ENCODE measurements at places on chromosomes 2 and 18. TPM values are rescaled to one million over a fixed set of nuclear protein-coding genes. Genes with fewer than 3 reads are reported as not detected.

Gene SLC4A5
- total RNA-seq, result 0.97 TPM

Gene NOSTRIN
- total RNA-seq, result not detected

Gene SCN3A
- total RNA-seq, result not detected

Gene ALPI
- total RNA-seq, result not detected

Gene CDH19
- total RNA-seq, result not detected

Gene HSBP1L1
- total RNA-seq, result 3.7 TPM

Gene ANTXR1
- 10.7 TPM for total RNA-seq

DNA sequence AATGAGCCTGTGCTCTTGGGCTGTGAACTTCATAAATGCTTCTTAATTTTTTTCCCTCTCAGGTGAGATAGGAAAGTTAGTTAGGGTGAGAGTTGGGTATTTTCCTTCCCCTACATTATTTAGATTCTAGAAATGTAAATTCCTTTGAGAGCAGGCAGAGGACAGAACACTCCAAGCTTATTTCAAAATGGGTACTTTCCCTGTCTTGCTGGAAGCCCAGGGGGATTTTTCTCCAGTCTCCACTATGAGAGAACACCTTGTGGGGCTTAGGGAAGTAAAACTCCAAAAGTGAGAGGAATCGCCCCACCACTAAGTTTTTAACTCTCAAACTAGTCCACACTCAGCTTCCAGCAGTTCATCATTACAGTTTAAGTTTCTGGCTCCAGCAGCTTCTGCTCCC is 253.2 kb upstream of the CTAGE1 start:
- H3K4me1 ChIP-seq, result peaks cover 63% of the 10 kb centered on the region
- no peaks in the 10 kb centered on the region for H3K27me3 ChIP-seq
- no peak for DNase-seq
- H3K27ac ChIP-seq, result no peak overlapping the region

- H3K4me1 ChIP-seq, result no peaks in the 10 kb centered on the region
- no peak overlapping the region for H3K4me3 ChIP-seq
- no peaks in the 10 kb centered on the region for H3K36me3 ChIP-seq
- no peaks in the 10 kb centered on the region for H3K27me3 ChIP-seq
- no peak overlapping the region for H3K27ac ChIP-seq
Observed at GRCh38 chr18:40752316-40752715, 1202.7 kb upstream of the PIK3C3 start.

GRCh38 chr2:202718614-202719013 is 83.8 kb downstream of the FAM117B start:
- H3K4me1 ChIP-seq, result no peaks in the 10 kb centered on the region
- no peak overlapping the region for H3K27ac ChIP-seq
- no peaks in the 10 kb centered on the region for H3K27me3 ChIP-seq

DNA sequence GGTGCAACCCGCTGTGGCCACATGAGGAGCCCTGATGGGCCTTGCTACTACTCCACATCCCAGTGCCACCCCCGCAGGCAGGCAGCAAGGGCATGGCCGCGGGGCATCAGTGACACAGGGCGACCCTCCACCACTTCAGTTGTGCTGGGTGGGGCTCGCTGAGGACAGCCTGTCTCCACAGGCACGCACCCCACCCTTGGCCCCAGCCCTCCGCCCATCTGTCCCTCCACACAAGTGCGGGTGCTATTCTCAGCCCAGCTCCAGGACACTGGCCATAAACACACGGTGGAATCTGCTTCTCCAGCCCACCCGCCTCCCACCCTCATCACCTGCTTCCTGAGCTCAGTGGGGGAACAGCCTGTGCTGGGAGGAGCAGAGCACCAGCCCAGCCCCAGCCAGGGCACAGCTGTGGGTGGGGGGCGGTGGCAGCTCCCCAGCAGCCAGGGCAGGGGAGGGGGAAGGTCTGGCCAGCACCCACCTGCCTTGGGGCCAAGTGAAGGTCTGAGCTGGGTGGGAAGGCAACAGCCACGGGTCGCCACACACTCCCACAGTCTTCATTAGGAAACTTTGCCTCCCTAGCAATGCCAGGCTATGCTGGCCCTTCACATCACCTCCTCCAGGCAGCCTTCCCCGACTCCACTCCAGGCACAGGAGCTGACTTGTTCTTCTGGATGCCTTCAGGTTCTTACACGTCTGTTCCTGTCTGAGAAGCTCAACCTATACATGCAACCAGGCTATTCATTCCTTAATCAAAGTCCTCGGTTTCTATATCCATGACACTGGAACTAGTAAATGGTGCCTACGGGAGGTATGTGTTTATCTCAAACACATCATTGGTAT is 16.5 kb downstream of the BIN1 start:
- H3K27ac ChIP-seq, result no peak overlapping the region
- no peak overlapping the region for H3K4me3 ChIP-seq
- H3K4me1 ChIP-seq, result peaks cover 24% of the 10 kb centered on the region
- no peaks in the 10 kb centered on the region for H3K36me3 ChIP-seq
- no peaks in the 10 kb centered on the region for H3K27me3 ChIP-seq
- no peak for DNase-seq

- H3K27ac ChIP-seq, result no peak overlapping the region
- no peak for DNase-seq
- no peaks in the 10 kb centered on the region for H3K27me3 ChIP-seq
- H3K36me3 ChIP-seq, result no peaks in the 10 kb centered on the region
- no peaks in the 10 kb centered on the region for H3K4me1 ChIP-seq
Observed at GRCh38 chr18:46406539-46406932, 250.5 kb downstream of the LOXHD1 start.

DNA sequence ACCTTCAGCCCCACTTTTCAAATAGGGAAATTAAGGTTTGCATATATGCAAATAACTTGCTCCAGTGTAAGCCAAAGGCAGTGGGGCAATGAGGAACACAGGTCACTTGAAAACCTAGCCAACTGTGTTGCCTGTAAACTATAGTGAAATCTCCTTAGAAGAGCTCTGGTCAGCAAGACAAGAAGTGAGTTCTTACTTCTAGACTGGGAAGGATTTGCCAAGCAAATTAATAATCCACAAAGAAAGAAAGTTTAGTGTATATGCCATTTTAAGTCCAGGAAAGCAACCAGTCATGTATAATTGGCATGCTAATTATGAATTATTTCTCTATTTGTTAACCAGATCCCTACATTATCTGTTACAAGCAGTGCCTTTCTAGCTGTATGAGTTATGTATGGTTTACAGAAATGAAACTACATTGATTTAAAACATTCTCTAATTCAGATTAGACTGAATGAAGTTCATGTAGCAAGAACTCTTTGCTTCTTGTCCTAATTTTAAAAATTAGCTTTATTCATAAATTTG is 129.9 kb downstream of the MTX2 start:
- no peak overlapping the region for H3K4me3 ChIP-seq
- H3K27ac ChIP-seq, result no peak overlapping the region
- H3K4me1 ChIP-seq, result no peaks in the 10 kb centered on the region
- no peaks in the 10 kb centered on the region for H3K27me3 ChIP-seq

- no peak overlapping the region for H3K27ac ChIP-seq
- H3K36me3 ChIP-seq, result no peaks in the 10 kb centered on the region
- DNase-seq, result no peak
- no peaks in the 10 kb centered on the region for H3K4me1 ChIP-seq
Observed at GRCh38 chr2:111054791-111055691, 65.7 kb upstream of the BCL2L11 start.

DNA sequence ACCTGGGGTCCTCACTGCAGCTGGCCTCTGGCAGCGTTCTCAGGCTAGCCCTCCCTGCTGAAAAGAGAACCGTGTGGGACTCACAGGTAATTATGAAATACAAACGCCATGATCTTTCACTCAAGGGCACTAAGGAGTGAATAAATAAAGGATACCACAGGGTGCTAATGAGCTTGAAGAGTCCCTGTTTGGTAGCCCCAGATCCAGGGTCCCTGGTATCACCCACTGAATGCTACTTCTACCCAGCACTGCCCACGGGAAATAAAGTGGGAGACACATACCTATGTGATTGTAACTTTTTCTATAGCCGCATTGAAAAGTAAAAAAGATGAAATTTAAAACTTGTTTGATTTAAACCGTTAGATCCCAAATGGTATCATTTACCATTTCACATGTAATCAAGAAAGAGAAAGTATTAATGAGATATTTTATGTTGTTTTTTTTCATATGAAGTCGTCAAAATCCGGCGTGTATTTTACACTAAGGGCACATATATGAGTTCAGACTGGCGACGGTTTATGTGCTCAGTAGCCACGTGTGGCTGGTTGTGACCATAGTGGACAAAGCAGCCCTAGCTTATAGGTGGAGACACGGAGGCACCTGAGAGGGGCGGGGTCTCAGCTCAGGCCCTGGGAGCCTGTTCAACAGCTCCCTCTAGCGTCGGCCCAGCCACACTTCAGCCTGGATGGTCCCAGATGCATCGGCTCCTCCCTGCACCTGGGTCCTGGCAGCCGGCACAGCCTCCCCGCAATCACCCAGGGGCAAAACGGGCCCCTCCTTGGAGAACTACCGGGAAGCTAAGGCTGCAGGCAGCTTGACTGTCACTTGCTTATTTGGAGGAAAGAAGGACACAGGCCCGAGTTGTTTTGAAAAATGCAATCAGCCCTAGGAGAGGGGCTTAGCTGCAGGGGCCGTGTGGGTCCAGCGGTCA is 39.2 kb downstream of the ODC1 start:
- H3K27ac ChIP-seq, result peak overlapping the region; percentile 74
- H3K4me1 ChIP-seq, result peaks cover 52% of the 10 kb centered on the region
- peak; percentile 75 for DNase-seq
- H3K4me3 ChIP-seq, result no peak overlapping the region
- no peaks in the 10 kb centered on the region for H3K36me3 ChIP-seq

GRCh38 chr2:105411720-105412407 is 13.0 kb upstream of the FHL2 start:
- no peak for DNase-seq
- H3K27me3 ChIP-seq, result peaks cover 9% of the 10 kb centered on the region
- H3K4me1 ChIP-seq, result peaks cover 17% of the 10 kb centered on the region
- no peak overlapping the region for H3K27ac ChIP-seq

DNA sequence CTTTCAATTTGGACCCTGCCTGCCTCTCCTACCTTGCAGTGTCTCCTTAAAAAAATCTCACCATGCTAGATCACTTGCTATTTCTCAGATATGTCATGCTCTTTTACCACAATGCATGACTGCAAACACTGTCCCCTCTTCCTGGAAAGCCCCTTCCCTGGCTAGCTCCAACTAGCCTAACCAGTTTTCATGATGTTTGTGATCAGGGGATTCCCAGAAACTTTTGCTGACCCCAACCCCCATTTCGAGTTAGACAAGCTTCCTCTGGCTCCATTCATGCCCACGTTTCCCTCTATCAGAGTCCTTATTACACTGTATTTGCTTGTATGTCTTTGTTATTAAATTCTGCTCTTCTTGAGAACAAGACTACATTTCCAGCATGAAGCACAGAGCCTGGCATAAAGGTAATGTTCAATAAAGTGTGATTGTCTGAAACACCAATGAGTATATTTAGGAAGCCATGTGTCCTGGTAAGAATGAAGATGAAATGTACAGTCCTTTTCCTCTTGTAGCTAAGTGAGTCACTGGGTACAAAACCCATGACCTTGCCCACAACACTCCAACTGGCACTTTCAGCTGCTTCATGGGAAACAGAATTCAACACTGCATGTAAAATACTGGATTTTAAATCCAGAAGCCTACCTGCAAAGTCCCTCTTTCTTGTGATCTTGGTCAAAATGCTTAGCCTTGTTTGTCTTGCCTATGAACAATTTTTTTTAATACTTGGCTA is 62.0 kb upstream of the ATL2 start:
- H3K27ac ChIP-seq, result no peak overlapping the region
- peaks cover 15% of the 10 kb centered on the region for H3K27me3 ChIP-seq
- no peaks in the 10 kb centered on the region for H3K4me1 ChIP-seq
- no peak overlapping the region for H3K4me3 ChIP-seq

GRCh38 chr18:56130481-56130880 is 507.9 kb downstream of the TXNL1 start:
- DNase-seq, result no peak
- H3K27me3 ChIP-seq, result no peaks in the 10 kb centered on the region
- H3K4me3 ChIP-seq, result no peak overlapping the region
- H3K36me3 ChIP-seq, result no peaks in the 10 kb centered on the region
- H3K4me1 ChIP-seq, result no peaks in the 10 kb centered on the region
- H3K27ac ChIP-seq, result no peak overlapping the region

GRCh38 chr2:149617476-149617875 is 29.9 kb upstream of the MMADHC start:
- H3K4me1 ChIP-seq, result no peaks in the 10 kb centered on the region
- H3K36me3 ChIP-seq, result no peaks in the 10 kb centered on the region
- no peak overlapping the region for H3K27ac ChIP-seq
- no peak for DNase-seq
- no peak overlapping the region for H3K4me3 ChIP-seq

DNA sequence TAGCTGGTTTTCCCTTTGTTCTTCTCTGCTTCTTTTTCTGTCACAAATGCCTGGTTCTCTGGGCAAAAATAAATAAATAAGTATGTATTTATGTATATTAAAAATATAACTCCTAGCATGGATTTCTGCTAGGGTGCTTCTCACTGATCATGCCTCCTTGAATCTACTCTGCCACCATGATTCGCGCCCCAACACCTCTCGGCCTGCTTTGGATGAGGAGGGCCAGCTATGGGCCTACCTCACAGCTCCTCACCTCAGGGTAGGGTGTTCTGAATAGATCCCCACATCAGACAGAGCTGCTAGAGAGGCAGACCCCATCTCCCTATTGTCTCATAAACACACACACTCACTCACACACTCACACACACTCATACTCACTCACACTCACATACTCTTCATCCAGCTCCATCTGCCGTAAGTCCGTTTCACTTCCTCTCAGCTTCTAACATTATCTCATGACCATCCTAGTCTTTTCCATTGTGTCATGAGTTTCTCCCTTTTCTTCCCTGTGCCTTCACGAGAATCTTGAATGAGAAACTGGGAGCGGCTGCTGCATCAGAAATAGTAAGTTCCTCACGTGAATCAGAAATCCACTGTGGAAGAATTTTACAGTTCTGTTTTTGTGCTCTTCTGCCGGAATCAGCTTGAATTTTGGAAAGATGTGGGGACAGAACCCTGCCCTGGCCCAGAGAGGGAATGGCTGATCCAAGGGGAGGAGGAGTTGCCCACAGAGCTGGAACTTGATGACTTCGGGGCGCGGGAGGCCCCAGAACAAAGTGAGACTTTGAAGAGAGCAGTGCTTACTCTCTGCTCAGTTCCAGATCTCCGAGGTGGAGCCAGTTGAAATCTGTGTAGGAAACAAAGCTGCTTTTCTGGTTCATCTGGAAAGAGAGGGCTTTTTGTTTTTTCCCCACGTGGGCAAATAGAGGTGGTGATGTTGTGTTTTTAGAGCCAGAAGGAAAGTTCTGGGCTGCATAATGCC is 20.9 kb downstream of the ANXA4 start:
- H3K36me3 ChIP-seq, result peaks cover 2% of the 10 kb centered on the region
- H3K27me3 ChIP-seq, result no peaks in the 10 kb centered on the region
- no peak overlapping the region for H3K4me3 ChIP-seq
- H3K27ac ChIP-seq, result no peak overlapping the region
- H3K4me1 ChIP-seq, result no peaks in the 10 kb centered on the region

- no peak overlapping the region for H3K27ac ChIP-seq
- no peak for DNase-seq
- no peak overlapping the region for H3K4me3 ChIP-seq
- H3K36me3 ChIP-seq, result no peaks in the 10 kb centered on the region
- no peaks in the 10 kb centered on the region for H3K4me1 ChIP-seq
Observed at GRCh38 chr2:147636238-147636882, 208.5 kb upstream of the ACVR2A start.

- no peaks in the 10 kb centered on the region for H3K4me1 ChIP-seq
- no peak overlapping the region for H3K4me3 ChIP-seq
- H3K27ac ChIP-seq, result no peak overlapping the region
Observed at GRCh38 chr2:174529916-174530315, 43.1 kb upstream of the GPR155 start.

- no peak overlapping the region for H3K4me3 ChIP-seq
- H3K27me3 ChIP-seq, result no peaks in the 10 kb centered on the region
- H3K4me1 ChIP-seq, result peaks cover 6% of the 10 kb centered on the region
- H3K36me3 ChIP-seq, result peaks cover 9% of the 10 kb centered on the region
- H3K27ac ChIP-seq, result no peak overlapping the region
Observed at GRCh38 chr18:48675352-48675761, 136.5 kb downstream of the CTIF start.

Data from endothelial cell of umbilical vein (primary cell).